Kasumi-1 (cell line): ENCODE measurements at places on chromosomes 12 and 14.

DNA sequence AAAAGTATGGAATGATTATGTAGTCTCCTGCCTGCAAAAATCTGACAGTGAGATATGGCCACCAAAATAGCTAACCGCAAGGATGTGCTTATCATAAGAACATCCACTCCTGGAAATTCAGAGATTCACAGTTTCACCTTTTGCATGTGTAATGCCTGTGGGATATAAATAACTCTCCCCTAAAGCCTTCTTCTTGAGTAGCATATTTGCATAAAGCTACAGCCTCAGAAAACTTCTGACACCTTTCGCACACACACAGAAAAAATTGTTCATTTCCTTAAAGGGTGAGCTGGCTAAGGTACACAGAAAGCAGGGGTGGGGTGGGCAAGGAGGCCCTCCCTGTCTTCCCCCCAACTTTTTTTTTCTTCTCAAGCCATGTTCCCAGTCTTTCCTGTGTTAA, 3.1 kb upstream of the IGF1 start:
- no peak for DNase-seq

DNA sequence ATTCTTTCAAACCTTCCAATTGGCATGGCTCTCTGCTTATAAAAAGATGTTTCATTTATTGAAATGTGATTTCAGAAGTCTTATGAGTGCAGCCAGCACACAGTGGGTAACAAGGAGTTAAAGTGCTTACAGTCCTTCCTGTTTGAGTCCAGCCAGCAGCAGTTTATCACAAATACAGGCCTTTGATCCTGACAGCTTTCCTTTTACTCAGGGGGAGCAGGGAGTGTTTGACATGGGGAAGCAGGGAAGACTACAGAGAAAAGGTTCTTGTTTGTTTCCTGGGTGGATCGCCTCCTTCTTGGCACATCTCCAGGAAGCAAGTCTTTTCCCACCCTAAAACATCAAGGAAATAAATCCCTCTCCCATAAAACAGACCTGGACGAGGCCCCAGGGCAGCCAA, 216.1 kb downstream of the MSRB3 start:
- no peak for DNase-seq

- DNase-seq, result no peak
Measured at GRCh38 chr12:65882486-65882885, 58.2 kb downstream of the HMGA2 start.

DNA sequence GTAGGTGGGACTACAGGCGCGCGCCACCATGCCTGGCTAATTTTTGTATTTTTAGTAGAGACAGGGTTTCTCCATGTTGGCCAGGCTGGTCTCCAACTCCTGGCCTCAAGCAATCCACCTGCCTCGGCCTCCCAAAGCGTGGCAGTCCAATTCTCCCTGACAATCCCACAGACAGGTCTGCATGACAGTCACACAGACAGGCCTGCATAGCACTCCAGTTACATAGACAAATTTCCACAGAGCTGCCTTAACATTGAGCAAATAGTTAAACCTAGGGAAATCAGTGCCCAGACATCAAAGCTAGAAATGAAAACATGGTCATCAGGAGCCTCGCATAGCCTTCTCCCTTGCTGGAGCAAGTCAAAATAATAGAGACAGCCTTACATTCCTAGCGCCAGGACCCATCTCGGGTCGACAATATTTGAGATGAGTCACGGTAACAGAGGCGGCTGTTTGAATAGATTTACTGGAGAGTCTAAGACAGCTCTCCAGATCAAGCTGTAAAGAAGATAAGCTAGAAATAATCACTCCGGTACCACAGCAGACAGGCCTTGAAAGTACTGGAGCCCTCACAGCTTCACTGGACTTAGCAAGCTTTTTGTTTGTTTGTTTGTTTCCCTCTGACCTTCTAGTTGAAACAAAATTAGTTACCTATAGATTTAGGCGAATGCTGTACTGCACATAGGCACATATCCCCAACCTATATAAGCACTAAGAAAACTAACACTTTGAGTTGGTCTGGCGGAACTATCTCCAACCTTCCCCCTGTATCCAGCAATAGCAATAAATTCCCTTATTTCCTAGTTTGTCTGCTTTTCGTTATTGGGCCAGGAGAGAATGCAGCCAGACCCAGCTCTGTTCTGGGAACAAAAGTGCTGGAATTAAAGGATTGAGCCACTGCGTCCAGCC, 23.8 kb upstream of the PYROXD1 start:
- no peak for DNase-seq

DNA sequence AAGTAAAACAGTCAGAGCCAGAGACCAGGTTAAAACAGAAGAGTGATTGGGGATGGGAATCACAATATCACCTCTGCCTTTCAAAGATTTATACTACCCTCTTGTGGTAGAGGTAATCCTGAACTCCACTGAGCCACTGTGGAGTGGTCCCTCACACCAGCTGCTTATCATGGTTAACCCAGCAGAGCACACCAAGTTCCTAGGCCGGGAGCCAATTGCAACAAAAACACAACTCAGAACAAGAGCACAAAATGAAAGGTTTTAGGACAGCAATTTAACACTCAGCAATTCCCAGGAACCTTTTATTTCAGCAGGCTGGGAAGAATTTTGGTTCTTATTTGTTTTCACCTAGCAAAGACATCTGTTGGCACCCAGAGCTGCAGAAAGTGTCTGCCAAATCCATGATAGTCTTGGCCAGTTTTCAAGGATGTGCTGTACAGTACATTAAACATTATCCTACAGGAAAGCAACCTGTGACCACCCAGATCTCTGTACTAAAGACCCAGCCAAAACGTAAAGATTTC, 220.5 kb upstream of the ATXN7L3B start:
- peak; percentile 31 for DNase-seq

DNA sequence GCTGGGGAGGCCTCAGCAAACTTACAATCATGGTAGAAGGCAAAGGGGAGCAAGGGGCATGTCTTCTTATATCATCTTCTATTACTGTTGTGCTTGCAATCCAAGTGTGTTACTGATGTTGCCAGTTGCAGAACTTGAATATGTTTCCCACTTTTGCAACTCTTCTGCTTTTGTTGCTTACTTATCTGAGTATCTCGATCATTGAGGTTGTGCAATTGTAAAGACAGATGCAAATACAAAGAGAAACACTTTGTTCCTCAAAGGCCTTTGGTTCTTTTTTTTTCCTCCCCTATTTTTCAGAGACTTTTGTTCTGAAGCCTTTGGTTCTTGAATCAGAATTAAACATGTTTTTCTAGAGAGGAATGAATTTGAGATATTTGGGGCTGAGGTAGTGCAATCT, 3.7 kb upstream of the COX8C start:
- DNase-seq, result peak; percentile 27

DNA sequence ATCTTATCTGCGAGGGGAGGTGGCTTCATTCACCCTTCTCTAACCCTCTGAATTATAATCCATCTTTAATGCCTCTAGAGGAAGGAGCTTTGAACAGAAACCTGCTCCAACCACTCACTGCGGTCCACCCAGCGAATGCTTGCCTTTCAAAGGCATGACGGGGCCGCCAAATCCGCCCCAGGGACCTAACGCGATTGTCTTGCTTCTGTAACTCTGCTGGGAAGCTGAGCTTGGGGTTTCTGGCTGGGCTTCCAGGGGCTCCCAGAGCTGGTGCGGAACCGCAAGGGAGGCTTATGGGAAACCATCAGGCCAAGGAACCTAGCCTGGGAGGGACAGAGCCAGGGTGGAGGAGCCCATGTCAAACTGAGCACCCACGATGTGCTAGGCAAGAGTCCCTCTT, 231.2 kb upstream of the LHX5 start:
- DNase-seq, result no peak

DNA sequence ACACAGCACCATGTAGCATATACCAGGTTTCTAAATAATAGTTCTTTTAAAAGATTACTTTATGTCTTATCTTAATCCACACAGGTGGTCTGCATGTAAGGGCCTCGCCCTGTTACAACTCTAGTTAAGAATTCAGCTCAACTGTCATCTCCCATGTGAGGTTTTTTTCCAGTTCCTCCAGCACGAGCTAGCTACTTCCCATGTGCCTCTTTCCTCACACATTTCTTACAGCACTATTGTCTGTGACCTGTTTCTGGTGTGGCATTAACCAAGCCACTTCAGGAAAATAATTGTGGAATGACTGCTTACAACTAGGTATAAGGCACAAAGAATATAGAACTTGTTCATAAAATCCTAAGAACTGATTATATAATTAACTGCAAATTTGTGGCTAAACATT, 65.5 kb downstream of the SH2B3 start:
- DNase-seq, result peak; percentile 35

GRCh38 chr12:86724716-86725115, 468.5 kb upstream of the MGAT4C start:
- no peak for DNase-seq

DNA sequence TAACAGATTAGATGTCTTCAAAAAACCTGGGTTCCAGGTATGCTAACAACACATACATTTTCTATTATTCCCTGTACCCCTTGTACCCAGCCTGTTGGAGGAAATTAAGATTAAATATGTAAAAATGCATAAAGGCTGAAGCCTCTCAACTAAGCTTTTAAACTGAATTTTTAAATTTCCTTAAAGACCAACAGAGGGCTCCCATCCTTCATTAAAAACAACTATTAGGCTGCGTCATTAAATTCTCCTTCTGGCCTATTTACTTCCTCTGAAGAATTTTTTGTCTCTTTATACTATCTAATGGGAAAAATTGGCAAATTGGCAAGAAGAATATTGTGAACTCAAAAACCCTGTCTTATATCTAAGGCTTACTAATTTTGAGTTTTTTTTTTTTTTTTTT, 21.8 kb downstream of the SENP1 start:
- DNase-seq, result no peak

- no peak for DNase-seq
Measured at GRCh38 chr12:119153477-119154434, 25.0 kb upstream of the HSPB8 start.

- no peak for DNase-seq
Measured at GRCh38 chr14:72332871-72333270, 400.6 kb downstream of the RGS6 start.

DNA sequence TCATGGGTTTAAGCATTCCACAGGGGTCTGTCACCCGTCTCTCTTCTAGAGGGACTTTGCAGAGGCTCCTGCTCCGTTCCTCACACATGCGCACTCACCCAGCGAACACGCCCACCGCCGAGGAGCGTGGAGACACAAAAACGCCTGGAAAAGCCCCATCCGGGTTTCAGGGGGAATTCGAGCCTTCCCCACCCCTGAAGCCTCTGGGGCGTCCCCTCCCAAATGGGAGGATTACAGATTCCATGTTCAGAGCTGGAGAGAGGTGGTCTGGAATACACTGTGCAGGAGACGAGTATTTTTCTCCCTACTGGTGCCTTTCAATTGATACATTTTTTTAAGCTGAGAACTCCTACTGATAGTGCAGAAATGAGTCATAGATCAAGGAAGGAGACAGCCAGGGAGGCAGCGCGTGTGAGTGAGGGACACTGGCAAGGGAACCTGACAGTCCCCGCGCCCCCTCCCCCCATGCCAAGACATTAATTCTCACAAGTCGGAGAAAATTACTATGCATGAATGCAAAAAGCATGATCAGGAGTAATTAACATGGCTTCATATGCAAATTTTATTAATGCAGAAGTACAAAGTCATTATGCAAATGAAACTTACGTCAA, 36.9 kb downstream of the BCL11B start:
- no peak for DNase-seq

- DNase-seq, result no peak
Measured at GRCh38 chr12:77166696-77167095, 101.3 kb upstream of the E2F7 start.

DNA sequence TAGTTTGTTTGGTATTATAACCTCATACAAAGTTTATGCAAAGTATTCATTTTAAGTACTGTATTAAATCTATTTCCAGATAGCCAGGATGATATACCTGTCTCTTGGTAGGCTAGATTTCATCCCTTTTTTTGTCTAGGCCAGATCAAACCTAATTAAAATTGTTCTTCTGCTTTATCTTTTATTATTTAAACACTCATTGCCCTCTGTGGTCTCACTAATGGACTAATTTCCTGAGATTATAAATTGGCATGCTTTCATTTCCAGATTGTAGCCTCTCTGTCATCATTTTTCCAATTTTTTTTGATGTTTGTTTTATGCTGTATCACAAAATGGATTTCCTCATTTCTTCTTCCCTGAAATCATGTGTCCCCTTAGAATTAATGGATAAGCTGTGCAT, 85.6 kb upstream of the TMEM263 start:
- no peak for DNase-seq

- no peak for DNase-seq
Measured at GRCh38 chr12:132326646-132327045, 2.7 kb downstream of the GALNT9 start.

- peak; percentile 57 for DNase-seq
Measured at GRCh38 chr14:73180385-73180805, 44.1 kb downstream of the PSEN1 start.

DNA sequence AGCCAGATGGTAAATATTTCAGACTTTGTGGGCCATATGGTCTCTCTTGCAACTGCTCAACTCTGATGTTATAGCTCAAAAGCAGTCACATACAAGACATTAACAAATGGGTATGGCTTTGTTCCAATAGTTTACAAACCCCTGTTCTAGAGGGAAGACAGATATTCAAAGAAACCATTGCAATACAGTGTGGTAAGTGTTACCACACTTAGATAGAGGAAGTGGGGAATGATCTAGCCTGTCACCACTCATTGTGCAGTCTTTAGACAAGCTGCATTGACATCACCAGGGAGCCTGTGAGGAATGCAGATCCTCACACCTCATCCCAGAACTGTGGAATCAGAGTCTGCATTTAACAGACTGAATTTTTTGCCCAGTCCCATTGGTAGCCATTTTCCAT, 80.0 kb upstream of the RGS6 start:
- peak; percentile 66 for DNase-seq

DNA sequence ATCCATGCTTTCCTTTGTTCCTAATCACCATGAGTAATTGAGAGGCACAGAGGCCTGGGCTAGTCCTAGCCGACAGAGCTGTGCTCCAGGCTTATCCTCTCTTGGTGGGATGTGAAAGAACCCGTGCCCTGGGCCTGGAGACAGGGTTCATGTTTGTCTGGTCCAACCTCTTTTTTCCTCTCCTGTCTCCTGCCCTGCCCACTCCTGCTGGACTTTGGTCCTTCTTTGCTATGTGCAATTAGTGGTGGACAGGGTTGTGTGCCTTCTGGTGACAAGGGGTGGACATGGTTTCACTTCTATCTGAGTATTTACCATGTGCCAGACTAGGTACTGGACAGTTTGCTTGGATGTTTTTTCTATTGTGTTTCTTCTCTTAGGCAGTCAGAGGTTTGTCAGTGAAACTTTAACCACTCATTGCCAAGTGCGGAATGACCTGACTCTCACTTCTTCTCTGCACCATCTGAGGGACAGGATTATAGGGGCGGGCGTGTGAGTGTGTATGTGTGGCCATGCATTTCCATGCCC, 126.1 kb downstream of the SMOC1 start:
- no peak for DNase-seq

DNA sequence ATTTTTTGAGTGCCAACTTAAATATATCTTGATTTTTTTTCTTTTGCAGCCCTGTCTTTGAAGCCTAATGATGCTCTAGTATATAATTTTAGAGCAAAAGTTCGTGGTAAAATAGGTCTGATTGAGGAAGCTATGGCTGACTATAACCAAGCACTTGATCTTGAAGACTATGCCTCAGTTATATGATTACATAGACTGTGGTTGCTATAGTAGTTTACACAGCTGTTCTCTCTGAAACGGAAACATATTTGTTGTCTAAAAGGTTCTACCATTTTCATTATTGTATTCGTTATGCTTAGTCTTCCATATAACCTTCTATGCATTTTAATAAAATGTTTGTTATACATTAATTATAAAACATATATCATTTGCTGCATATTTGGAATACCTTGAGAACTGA, 246.7 kb downstream of the TTC6 start:
- DNase-seq, result no peak
